ENCODE measurements at places on chromosomes 4 and X. TPM values are rescaled to one million over a fixed set of nuclear protein-coding genes. Genes with fewer than 3 reads are reported as not detected.

GRCh38 chrX:9913146-9913433 is 54.1 kb upstream of the CLDN34 start:
- no peak for DNase-seq

DNA sequence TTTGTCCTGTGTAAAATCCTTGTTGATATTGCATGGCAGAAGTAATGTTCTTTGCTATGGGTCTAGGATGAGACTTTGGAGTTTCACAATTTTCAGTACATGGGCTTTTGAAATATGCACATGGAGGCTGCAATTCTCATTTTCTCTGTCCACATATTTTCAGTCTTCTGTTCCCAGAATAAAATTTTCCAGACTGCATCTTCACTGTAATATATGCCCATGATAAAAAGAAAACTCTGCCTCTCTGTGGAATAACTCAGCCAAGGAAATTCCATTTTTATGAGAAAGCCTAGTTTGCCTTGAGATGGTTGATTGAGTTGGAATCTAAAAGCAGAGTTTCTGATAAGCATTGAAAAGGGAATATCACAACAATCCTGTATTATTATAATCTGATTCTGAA is 601.4 kb upstream of the AADAT start:
- no peak for DNase-seq

- no peak for DNase-seq
Measured at GRCh38 chr4:174708381-174708780, 120.7 kb downstream of the GLRA3 start.

GRCh38 chr4:55568905-55569504 is 22.3 kb upstream of the CLOCK start:
- no peak for DNase-seq

GRCh38 chr4:39384563-39384962 is 18.4 kb upstream of the RFC1 start:
- no peak for DNase-seq

- DNase-seq, result no peak
Measured at GRCh38 chr4:150822407-150822806, 192.7 kb downstream of the LRBA start.

DNA sequence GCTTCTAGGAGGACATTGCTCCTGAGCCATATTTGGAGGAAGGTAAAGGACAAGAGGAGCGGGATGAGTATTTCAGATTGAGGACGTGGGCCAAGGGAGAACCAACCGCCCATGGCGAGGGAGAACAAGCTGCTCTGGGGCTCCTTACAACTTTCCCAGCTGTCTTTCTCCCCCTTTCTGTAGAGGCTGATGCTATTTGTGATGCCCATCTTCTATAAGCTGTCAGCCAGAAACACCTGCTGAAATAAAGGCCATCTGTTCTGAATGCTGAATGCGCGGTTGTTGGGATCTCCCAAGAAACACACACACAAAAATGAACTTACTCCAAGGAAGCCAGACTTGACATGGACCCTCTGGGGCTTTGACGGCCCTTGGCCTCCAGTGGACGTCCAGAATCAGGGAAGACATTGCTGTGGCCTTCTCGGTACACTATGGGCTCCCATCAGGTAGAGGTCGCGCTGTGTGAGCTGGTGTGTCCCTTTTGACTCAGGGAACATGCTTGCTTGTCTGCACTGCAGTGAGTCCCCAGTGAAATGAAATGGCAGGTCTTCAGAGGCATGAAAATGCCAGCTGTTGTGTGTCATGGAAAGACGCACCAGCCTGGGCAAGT is 30.9 kb downstream of the RWDD4 start:
- no peak for DNase-seq

GRCh38 chr4:119041951-119042560 is 93.6 kb upstream of the MYOZ2 start:
- peak; percentile 40 for DNase-seq

DNA sequence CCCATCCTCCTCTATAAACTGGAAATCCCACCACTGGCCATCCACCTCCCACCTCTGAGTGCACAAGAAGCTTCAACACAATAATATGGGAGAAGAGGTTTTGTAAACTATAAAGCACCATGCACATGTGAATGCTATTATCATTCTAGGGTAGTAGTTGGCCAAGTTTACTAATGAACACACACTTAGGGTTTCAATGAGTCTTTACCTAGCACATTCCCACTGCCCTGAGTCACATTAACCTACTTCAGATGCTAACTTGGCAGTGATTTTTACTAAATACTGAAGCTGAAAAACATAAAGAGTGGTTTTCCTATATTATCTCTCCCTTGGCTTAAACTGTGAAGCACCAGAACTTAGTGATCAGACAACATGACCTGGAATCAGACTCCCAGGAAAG is 93.9 kb downstream of the SH3KBP1 start:
- DNase-seq, result no peak

DNA sequence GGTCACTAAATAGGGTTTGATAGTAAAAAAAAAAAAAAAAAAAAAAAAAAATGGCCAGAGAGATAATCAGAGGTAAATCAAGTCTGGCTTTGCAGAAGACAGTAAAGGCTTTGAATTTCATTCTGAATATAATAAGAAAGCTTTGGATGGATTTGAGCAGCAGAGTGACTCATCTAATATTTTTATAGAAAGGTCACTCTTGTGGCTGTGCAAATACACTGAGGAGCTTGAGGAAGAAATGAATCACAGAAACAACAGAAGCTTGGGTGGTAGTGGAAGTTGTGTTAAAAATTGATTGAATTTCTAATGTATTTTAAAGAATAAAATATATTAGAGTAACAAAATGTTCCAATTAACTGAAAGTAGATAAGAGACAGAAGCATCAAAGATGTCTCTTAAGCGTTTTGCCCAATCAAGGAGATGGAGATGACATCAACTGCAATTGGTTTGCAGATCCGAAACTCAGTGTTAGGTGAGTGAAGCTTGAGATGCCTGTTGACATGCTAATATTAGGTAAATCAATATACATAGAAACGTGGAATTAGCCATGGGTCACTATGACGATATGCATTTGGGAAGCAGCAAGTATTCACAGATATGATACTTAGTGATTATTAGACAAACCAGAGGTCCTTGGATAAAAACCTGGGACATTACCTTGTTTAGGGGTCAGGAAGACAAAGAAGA is 280.5 kb downstream of the GPM6A start:
- DNase-seq, result no peak

GRCh38 chr4:25258980-25259578 is 25.2 kb downstream of the PI4K2B start:
- no peak for DNase-seq

DNA sequence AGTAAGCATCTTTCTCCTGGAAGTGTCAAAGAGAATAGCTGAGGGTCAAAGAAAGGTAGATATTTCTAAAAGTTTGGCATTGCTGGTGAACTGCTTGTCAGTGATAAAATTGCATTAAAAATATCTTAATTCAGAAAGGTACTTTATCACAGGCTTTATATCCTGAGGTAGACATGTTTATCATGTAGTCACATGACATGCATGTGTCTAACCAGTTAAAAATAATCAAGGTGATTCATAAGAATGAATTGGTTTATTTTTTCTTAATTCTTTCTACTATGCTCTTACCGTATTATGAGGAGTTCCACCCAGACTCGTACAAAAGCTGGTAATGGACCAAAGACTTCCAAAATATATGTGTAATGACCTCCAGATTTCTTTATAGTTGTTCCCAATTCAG is 6.1 kb downstream of the SLC7A11 start:
- DNase-seq, result no peak

ARMCX6 gene
- total RNA-seq, result 49.0 TPM

ABCG2 gene
- total RNA-seq, result 0.78 TPM

SPANXN4 gene
- not detected for total RNA-seq

MTCP1 gene
- 19.9 TPM for total RNA-seq

NXF3 gene
- total RNA-seq, result not detected

GATA1 gene
- total RNA-seq, result not detected
